ENCODE measurements at places on chromosomes 16 and 17. TPM values are rescaled to one million over a fixed set of nuclear protein-coding genes. Genes with fewer than 3 reads are reported as not detected.

DNA sequence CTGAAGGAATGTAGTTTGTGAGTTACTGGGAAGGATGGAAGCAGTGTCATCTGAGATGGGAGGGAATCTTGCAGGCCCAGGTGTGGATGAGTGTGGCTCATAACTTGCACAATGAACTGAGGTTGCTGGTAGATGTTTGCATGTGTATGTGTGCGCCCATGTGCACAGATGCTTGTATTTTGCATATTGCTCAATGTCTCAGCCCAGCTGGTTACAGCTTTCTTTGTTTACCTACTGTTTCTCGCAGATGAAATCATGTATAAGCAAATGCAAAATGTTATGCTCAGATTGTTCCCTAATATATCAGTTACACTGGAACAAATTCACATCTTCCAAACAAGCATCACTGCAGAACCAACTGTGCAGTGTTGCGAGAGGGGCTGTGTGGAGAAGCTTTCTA lies 452.2 kb upstream of the EEF2KMT start:
- no peak for DNase-seq

DNA sequence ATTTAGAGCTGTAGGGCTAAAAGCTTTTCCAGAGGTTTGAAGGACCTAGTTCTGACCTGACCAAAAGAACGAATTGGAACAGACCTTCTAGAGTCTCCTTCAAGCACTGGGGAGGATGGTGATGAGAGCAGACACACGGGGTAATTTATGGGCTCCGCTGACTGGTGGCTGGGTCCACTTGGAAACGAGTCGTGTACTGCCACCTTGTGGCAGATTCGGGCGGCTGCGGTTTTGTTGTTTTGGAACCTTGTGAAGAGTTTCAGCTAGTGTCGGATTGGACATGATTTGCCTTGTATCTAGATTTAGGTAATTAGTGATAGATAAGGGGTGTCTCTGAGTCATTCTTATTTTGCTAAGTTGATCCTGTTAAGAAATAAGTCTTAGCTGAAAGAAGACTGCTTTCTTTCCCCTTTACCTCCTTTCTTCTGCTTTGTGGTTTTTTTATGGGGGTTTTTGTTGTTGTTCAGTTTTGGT lies 98.9 kb downstream of the AATF start:
- peak; percentile 66 for DNase-seq

Gene LRRC36
- not detected for total RNA-seq

Gene TPPP3
- total RNA-seq = 0.29 TPM

GRCh38 chr17:54530398-54530797 lies 370.3 kb upstream of the TOM1L1 start:
- DNase-seq = no peak

DNA sequence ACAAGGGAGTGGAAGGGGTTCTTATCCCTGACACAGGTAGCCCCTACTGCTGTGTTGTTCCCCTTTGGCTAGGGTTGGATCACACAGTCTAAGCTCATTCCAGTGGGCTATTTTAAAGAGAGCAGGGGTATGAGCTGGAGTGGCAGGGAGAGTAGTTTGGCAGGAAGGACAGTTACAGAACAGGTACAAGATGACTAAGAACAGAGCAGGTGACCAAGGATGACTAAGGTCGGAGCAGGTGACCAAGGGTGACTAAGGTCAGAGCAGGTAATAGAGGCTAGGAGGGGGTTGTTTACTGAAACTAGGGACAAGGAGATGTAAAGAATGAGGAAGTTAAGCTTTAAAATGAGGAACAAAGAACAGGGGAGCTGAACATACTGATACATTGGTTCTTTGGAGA lies 58.8 kb downstream of the UTP18 start:
- DNase-seq = no peak

DNA sequence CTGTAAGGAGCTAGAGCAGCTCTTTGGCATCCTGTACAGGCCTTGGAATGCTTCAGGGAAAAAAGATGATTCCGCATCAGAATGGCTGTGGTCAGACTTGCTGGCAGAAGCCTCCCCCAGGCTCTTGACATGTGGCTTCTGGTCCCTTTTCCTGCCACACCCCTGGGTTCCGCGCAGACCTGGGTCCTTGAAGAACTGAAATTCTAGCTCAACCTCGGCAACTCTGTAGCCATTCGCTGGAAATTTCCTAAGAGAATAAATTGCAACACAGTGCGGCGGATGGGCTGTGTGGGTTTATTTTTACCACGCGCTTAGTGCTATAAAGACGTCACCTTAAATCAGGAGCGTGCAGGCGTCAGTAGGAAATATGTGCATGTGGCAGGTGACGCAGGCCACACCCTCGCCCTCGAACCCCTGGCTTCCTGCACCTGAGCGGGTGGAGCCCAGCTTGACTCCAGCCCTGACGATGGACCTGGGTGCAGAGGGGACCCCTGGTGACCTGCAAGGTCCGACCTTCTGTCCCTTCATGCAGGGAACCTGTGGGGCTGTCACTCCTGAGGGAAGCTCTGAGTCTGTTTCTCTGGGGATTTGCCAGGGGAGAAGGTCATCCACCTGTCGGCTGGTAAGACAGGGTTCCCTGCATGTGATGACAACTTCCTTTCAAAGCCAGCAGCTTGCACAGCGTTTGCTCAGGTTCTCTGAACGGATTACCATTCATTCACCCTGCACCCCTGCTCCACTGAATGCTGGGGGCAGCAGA lies 46.3 kb downstream of the METRNL start:
- DNase-seq = peak; percentile 80

DNA sequence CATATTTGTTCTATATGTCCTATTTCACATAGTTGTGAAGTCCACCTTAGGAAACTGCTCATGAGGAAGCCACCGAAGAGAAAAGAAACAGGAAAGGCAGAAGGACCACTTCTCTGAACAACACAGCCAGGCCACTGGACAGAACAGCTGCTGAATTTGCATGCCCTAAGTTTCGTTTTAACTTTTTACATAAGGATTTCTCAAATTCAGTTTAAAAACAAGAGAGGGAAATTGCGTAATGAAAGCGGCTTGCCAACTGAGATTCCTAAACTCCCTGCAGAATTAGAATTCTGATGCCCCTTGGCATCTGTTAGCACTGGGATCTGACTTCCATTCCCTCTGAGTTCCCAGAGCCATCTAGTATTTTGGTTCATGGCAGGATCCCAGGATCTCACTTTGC lies 5.0 kb upstream of the CCL8 start:
- peak; percentile 67 for DNase-seq

DNA sequence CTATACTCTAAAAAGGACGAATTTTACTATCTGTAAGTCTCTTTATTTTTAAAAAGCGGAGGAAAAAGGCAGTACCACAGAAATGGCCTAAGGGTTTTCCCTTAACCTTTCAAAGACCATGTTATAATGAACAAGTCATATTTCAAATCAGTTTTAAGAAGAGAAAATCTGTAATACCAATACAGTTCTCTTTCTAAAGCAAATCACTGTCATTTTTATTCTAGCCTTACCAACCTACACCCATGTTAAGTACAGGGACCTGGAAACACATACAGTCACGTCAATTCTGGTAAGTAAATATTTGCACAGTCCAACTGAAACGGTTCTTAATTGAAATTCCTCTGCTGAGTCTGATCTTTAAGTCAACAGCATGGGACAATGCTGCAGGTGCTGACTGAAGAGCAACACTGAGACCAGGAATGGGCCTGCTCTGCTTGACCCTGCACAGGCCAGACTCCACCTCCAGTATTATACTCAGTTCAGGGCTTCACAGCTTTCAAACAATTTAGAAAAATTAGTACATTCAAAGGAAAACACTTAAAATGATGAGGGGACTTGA lies 20.2 kb downstream of the MBTPS1 start:
- no peak for DNase-seq

DNA sequence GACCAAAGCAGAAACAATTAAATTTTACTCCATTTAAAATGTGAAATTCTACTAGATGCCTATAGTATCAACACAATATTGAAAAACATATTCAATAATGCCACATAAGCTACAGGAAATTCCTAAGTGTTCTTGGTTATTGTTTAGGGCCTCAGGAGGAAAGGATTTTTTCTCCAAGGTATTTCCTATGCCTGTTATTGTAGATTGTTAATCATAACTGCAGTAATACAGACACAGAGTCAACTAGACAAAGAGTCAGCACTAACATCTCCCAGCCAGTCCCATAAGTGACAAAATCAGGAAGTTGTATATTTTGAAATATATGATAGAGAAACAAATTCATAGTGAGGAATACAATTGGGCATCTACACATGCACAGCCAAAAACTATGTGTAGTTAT lies 782.7 kb upstream of the KIF2B start:
- no peak for DNase-seq

GRCh38 chr17:21686165-21687015 lies 5.9 kb upstream of the KCNJ18 start:
- no peak for DNase-seq

Gene PSMC5
- total RNA-seq = 44.7 TPM

Gene NLE1
- total RNA-seq = 13.1 TPM

Gene CCL16
- total RNA-seq = not detected

DNA sequence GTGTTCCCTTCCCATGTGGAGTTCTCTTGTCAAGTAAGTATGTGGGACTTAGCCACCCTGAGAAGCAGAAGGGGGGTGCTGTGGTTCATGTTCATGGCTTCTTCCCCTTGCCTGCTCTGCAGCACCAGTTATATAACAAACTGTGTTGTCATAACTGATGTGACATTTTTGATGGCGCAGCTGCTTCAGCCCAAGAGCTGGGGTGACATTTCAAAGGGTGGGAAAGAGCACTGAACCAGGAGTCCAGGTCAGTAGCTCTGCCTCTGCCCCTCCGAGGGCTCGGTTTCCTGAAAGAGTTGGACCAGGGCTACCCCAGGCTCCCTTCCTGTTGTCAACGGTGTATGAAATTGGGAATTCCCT lies 7.4 kb downstream of the GNAO1 start:
- DNase-seq = no peak

DNA sequence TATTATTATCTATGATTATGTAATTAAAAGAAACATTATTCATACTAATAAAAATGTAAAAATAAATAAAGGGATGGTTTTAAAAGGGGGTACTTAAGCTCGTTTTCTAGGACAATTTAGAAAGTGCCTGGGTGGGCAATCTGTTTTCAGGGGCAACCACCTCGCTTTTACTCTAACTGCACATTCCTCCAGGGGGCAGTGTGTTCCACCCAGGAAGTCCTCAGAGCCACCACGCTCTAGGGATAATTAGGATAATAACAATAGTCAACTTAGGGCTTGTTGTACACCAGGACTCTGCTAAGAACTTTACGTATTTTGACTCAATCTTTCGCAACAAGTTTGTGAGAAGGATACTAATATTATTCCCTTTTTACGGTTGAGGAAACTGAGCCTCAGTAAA lies 396.7 kb upstream of the MAF start:
- peak; percentile 29 for DNase-seq

Gene ABCA10
- 0.12 TPM for total RNA-seq

DNA sequence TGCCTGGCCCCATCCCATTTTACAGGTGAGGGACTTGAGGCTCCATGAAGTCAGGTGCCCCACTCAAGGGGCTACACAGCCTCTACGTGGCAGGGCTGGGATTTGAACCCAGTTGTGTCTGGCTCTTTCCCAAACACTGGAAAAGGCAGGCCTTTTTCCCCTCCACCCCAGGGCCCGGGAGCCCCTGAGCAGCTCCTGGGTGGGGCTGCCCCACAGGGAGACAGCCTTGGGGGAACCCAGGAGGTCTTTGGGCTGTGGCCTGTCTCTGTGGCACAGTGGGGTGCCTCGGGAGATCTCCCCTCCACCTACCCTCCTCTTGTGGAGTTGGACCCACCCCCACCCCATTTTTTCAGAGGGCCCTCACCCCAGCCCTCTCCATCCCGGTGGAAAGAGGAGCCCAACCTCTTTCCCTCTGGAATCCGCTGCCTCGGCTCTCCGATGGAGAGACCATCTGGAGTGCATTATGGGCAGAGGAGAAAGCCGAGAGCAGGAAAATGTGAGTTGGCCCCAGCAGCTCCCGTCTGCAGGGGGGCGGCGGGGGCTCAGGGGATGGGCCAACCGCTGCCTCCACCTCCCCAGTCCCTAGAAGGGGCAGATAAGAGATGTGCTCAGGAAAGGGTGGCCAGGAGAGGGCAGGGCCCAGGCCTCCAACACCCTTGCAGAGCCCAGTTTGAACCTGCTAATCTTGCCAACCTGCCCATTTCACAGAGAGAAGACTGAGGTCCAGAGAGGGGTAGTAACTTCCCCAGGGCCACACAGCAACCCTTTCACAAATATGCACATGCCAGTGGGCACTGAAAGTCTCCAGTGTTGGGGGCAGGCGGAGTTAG lies 15.4 kb upstream of the TMEM92 start:
- DNase-seq = peak; percentile 67

Gene IKZF3
- total RNA-seq = not detected

Gene TSPOAP1
- 0.68 TPM for total RNA-seq

Gene NEK8
- total RNA-seq = 0.24 TPM

Gene SLFN13
- total RNA-seq = 0.84 TPM

- DNase-seq = no peak
Measured at GRCh38 chr17:19579192-19579761, 45.6 kb downstream of the SLC47A1 start.

- no peak for DNase-seq
Measured at GRCh38 chr17:39793301-39793872, 55.6 kb downstream of the GRB7 start.

DNA sequence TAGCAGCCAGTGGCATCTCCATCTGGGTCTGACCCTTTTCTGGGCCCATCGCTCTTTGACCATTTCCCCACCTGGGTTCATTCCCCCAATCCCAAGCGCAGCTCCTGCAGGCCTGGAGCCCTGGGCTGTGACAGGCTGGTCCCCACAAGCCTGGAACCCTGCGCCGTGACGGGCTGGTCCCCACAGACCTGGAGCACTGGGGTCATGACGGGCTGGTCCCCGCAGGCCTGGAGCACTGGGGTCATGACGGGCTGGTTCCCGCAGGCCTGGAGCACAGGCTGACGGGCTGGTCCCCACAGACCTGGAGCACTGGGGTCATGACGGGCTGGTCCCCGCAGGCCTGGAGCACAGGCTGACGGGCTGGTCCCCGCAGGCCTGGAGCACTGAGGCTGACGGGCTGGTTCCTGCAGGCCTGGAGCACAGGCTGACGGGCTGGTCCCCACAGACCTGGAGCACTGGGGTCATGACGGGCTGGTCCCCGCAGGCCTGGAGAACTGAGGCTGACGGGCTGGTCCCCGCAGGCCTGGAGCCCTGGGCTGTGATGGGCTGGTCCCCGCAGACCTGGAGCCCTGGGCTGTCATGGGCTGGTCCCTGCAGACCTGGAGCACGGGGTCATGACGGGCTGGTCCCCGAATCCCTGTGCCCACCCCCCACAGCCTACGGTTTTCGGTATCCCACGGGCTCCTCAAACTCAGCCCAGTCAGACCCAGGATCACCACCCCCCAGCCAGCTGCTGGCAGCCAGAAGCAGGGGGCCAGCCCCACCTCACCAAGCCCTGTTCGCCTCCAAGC lies 16.6 kb downstream of the TMC6 start:
- DNase-seq = no peak

- DNase-seq = no peak
Measured at GRCh38 chr17:43015579-43015978, 6.6 kb downstream of the VAT1 start.

GRCh38 chr17:75240394-75241142 lies 20.8 kb downstream of the GGA3 start:
- DNase-seq = no peak

GRCh38 chr16:52101246-52101645 lies 445.7 kb downstream of the TOX3 start:
- no peak for DNase-seq

Gene SLC47A1
- total RNA-seq = 0.36 TPM

Gene STARD3
- total RNA-seq = 24.4 TPM

Measured in RPMI7951 (cell line).